ENCODE measurements at places on chromosomes 3 and 15.

DNA sequence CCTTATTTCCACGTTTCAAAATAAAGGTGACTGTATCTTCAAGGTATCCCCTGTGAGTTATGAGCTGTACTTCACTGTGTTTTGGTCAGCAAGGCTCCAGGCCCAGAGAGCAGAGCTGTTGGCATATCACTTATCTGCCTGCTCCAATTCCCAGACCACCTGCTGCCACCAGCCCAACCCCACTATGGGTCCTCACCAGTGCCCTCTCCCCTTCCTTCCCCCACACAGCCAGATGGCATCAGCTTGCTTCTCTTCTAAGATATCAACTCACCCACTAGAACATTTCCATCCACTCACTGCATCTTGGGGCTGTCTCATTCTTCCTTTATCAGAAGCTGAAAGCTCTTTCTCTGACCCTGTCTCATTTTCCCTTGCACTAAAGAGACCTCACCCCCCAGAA is 136.9 kb upstream of the EIF1B start:
- no peak for DNase-seq

- no peak for DNase-seq
Measured at GRCh38 chr15:64982472-64982871, 7.2 kb downstream of the SPG21 start.

- DNase-seq, result no peak
Measured at GRCh38 chr15:70912187-70912586, 19.6 kb downstream of the LRRC49 start.

GRCh38 chr3:22907796-22908195 is 295.3 kb upstream of the UBE2E2 start:
- no peak for DNase-seq

- DNase-seq, result no peak
Measured at GRCh38 chr3:120102674-120103073, 8.4 kb upstream of the GSK3B start.

- no peak for DNase-seq
Measured at GRCh38 chr15:52284164-52284563, 11.4 kb downstream of the MYO5C start.

GRCh38 chr3:179672918-179673317 is 20.1 kb downstream of the USP13 start:
- no peak for DNase-seq

GRCh38 chr3:76961284-76961683 is 78.6 kb upstream of the ROBO2 start:
- DNase-seq, result no peak

GRCh38 chr3:461006-461405 is 264.4 kb downstream of the CHL1 start:
- no peak for DNase-seq

DNA sequence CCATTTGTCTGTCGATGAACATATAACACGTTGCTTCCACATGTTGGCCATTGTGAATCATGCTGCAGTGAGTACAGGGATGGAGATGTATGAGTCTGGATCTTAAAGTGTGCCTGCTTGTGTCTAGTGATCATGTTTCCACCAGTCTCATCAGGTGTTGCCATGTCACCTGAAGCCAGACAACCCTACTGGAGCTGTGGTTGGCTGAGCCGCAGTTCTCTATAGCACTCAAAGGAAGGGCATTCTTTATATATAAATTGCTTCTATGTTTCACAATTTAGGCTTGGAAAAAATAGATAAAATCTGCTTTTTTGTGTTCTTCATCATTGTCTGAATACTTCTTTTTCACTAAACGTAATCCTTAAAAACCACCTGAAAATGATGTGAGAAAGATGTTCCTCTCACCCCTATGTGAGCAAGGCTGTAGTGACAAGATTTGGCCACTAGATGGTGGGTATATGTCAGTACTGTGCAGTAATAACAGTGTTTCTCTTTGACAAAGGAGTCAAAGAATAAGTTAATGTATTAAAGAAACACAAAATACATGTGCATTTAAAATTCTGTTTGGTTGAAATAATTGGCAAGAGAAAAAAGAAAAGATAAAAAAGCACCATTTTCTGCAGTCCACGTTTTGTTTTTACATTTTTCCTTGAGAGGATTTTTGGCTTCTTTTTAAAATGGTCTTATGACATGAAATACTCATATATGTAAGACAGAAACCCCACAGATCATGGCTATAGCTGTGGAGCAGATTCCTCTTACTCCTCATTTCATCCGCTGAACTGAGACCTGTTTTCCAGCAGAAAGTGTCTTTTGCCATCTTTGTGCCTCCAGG is 394.5 kb upstream of the DPPA4 start:
- DNase-seq, result no peak

GRCh38 chr15:34999906-35000305 is 11.8 kb upstream of the ZNF770 start:
- DNase-seq, result no peak

GRCh38 chr15:47460795-47461573 is 256.3 kb upstream of the SEMA6D start:
- no peak for DNase-seq

DNA sequence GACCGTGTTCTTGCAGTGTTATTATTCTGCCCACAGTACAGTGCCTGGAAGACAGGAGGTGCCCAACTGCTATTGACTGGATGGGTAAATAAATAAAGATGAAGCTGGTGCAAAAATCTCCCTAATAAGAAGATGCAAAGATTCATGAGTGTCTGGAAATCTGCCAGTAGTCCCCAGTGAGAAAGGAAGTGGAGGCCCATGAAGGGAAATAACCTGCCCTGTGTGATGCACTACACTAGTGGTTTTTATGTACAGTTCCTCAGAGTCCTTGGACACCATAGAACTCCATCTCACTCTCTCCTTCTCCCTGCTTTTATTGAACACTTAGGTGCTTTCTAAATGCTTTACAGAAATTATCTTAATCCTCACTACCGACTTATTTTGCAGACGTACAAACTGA is 8.3 kb upstream of the SUCLG2 start:
- no peak for DNase-seq

GRCh38 chr3:100765437-100765975 is 56.2 kb downstream of the TFG start:
- no peak for DNase-seq

DNA sequence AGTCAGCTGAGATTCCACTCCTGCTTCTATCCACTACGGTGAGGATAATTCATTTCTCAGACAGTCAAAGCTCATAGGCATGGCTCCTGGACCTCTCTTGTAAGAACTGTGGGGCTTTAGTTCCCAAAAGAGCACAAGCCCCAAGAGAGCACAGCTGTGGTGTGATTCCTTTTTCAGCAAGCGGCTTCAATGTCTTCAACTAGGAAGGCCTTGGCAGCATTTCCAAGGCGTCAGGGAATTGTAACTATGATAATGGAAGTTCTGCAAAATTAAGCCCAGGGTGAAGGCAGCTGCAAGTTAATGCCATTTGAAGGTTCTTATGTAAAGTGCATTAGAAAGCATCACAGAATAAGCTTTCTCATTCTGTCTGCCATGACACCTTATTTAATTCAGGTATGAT is 657.1 kb downstream of the GRM7 start:
- DNase-seq, result no peak

- no peak for DNase-seq
Measured at GRCh38 chr15:44160796-44161195, 34.3 kb downstream of the FRMD5 start.

GRCh38 chr15:99433757-99434450 is 131.9 kb upstream of the MEF2A start:
- no peak for DNase-seq

DNA sequence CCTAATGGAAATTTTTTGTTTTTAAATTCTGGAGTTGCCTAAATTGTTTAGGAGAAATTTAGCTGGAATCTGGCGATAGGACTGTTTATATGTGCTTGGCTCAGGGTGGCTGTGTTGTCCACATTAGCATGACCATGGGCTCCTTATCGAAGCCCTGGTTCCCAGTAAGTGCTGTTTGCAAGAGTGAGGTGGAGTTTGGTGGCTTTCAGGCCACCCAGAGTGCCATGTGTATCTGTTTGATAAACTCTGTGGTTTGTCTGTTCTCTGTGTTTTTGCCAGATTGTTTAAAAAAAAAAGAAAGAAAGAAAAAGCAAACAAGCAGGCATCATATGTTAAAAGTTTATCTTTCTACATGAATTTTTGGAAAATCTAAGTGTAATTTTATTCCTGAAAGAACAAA is 51.5 kb downstream of the PLCL2 start:
- no peak for DNase-seq

DNA sequence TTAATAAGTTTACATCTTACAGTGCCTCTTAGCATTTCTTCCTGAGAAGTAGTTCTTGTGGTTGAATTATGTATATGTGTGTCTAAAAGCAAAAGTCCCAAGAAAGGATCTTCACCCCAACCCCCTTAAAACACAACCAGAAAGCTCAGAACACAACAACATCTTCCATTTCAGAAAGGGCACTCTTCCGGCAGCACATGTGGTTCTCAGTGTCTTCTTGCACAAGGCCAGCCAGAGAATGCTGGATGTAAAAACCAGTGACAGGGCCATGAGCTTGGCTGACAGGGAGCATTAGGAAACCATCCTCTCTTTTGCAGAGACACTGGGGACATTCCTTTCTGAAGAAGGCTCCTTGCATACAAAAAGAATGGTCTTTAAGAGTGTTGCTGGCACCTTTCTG is 45.0 kb downstream of the EEFSEC start:
- no peak for DNase-seq

DNA sequence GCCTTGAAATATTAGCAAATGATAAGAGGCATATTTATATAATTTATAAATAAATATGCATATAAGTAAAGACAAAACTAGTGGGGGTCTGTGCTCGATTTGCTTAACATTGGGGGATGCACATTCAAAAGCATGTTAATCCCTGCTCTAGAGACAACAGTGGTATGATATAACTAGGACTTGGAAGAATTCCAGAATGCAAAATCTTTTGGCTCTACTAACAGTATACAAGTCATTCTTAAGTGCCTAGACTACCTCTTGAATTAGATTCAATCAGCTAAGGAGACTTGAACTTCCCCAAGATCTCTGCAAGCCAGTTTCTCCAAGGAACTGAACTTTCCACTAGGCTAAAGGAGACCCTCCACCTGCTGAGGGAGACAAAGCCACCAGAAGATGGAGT is 282.7 kb upstream of the RORA start:
- no peak for DNase-seq

DNA sequence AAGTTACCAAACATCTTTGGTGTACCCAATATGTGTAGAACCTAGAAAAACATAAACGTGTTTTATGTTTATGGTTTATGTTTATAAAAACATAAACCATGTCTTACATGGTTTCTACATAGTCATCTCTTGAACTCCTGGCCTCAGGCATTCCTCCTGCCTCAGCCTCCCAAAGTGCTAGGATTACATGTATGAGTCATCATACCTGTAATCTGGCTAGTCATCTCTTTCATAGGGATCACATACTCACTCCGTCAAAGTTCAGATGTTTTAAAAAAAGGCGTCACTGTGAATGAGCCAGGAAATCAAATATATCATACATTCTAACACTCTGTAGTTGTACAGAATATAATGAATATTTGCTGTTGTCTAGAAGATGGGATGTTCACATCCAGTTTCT is 178.6 kb downstream of the CPNE4 start:
- no peak for DNase-seq

DNA sequence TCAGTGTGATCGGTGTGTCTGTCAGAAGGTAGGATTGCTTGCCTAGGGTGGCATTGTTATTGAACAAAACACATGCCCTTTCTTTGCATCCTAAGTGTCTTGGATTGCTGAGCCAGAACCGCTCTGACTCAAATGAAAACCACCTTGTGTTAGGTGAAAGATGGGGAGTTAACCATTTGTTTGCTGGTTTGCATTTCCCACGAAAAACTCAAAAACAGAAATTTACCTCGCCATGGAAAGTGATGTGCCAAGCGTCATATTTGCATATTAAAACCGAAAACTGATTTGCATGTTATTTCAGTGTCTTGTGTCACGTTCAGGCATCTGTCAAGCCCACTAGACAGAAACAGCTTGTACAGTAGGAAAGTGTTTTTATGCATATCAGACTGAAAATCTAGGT is 474.6 kb upstream of the TPRG1 start:
- DNase-seq, result no peak

DNA sequence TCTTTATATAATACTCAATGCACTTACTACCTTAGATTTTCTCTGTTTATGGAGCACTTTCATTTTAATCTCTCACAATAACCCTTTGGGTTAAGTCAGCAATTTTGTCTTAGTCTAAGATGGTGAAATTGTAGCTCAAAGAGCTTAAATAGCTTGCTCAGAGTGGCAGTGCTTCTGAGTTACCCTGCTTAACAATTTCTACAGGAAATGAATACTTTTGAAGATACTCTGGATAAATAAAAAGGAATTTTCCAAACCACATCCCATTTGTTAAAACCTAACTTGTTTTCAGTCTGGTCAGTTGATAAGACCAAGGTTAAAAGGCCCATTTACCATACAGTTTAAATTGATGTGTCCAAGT is 37.2 kb downstream of the HMG20A start:
- no peak for DNase-seq

DNA sequence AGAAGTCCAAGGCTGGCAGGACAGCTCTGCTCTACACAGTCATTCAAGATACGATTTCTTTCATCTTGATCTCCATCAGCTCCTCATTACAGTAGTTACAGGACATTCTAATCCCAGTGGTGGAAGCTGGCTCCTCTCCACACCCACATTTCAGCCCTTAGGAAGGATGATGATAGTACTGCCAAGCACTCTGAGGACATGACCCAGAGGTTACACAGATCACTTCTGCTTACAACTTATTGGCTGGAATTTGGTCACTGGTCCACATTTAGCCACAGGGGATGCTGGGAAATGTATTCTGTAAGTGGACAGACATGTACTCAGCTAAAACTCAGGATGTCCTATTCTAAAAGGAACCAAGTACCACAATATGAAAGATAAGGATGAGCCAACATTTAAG is 77.1 kb downstream of the IQCH start:
- DNase-seq, result no peak

- no peak for DNase-seq
Measured at GRCh38 chr15:67901922-67902321, 62.1 kb upstream of the RNU6-1 start.

DNA sequence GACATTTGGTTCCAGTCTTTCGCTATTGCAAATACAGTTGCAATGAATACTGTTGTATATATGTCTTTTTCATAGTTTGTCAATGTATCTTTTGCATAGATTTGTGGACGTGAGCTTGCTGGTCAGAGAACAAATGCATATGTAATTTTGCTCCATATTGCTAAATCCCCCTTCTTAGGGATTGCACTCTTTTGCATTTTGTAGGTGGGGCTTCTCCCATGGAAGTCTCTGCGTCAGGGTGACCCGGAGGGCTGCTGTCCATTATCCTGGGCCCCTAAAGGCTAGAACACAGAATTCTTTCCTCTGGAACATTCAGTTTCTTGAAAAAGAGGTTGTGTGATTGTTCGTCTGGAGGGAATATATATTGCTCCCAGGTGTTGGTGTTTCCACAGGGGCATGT is 25.2 kb upstream of the KLHL25 start:
- no peak for DNase-seq
